ENCODE measurements at places on chromosomes 5 and 9.

DNA sequence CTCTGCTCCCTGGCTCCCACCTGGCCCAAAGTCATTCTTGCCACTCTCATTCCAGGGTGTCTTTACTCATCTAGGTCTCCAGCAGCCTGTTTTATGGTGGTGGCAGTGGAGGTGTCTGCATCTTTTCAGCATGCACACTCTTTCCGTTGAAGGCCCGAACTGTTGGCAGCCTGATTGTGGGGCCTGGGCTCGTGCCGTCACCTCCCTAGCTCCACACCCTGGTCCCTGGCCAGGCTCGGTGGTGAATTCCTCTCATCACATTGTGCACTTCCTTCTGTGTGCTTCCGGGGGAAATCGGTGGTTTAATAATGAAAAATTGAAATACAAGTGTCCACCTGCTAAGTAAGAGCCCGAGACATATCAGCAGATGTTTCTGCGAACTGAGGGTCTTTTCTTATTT, 214.3 kb downstream of the TRIO start:
- no peak for DNase-seq

DNA sequence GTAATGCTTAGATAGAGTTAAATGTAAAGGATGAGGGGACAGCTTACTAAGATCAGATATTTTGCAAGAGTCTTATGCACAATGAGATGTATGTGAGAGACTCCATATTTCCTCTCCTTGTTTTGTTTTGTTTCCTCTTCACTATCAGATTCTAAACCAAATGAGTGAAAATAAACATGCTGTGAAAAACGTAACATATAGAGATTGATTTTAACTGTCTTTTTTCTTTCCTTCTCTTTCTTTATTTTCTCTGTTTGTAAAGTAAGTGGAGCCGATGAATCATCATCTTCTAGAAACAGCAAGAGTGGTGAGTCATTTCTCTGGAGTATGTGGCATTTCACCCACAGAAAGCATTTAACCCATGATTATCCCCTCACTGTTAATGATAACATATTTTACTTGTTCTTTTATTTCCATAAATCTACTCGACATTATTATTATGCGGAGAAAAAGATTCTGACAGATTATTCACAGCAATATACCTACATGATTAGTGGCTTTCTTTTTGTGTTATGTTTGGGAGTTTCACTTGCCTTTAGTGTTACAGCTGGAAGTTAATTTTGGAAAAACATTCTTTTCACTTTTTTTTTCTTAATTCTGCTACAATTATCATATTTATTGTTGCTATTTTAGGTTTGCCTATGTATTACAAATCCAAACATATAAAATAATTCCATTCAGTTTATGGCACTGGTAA, 2.1 kb upstream of the ANXA1 start:
- peak; percentile 63 for DNase-seq

DNA sequence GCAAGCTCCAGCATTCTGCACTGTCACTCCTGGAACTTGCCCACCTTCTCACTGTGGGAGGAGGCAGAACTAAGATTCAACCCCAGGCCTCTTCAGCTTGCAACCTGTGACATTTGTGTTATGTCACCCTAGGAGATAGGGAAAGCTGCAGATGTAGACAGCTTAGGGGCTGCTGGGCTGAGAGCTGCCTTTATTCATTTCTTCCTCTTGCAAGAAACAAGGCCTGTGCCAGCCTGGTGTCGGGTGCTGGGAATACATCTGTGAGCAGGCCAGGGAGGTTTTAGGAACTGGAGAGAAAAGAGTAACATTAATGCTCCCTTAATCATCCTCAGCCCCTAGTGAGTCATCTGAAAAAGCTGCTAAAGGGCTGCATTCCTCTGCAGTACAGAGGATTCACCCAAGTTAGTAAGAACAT, 101.8 kb downstream of the FGF18 start:
- DNase-seq = peak; percentile 81

DNA sequence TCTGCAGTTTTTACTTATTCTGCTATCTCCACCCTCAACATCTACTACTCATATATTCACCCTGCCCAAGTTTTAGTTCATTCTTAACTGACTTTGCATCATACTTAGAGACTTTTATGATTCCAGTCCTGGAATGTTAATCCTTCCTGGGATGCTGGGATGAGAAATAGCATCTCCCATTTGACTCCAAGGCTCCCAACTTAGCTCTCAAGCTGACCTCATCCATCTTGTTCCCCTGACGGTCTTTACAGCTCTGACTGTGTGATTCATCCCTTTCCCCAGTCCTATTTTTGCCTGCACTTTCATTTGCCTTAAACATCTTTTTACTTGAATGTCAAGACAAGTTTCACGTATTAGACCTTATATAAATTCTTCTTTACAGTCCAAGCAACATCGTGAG, 297.8 kb downstream of the EPB41L4A start:
- DNase-seq = peak; percentile 36

DNA sequence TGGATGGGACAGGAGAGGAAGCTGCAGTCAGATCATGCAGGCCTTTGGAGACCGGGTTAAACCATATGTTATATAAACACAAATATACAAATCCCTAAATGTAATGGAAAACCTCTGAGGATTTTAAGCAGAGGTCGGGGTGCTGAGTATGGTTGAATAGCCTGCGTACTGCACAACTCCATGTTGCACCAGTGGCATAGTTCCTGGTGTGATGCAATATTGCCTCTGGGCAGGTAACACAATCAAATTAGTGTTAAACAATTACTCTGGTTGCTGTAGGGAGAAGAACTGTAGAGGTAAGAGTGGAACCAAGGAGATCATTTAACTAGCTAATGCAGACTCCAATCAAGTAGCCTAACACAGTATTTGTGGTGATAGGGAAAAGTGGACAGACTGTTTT, 21.3 kb upstream of the RNF145 start:
- DNase-seq = no peak

DNA sequence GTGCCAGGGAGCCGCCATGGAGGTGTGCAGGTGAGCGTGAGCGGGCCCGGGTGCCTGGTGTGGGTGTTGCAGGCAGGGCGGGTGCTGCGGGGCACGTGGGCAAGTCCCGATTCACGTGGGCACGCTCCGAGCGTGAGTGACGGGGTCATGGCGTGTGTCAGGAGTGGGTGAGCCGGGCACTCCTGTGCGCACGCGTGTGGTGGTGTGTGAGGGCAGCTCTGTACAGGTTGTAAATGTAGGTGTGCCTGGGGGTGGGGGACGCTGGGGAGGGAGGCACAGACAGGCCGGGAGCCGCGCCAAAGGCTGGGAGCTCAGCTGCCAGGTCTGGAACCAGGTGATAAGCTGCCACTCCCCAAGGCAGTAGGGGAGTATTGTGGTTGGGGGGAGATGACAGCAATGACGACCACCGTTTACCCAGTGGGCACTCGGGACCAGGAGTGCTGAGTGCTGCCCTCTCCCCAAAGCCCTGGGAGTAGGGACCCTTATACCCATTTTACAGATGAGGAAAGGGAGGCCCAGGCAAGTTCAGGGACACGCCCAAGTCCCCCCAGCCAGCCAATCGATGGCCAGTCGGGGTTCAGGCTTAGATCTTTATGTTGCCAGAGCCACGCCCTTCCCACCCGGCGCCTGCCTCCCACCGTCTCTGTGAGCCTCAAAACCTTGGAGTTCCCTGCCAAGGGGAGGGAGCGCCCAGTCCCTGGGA, 9.6 kb downstream of the NCS1 start:
- no peak for DNase-seq

DNA sequence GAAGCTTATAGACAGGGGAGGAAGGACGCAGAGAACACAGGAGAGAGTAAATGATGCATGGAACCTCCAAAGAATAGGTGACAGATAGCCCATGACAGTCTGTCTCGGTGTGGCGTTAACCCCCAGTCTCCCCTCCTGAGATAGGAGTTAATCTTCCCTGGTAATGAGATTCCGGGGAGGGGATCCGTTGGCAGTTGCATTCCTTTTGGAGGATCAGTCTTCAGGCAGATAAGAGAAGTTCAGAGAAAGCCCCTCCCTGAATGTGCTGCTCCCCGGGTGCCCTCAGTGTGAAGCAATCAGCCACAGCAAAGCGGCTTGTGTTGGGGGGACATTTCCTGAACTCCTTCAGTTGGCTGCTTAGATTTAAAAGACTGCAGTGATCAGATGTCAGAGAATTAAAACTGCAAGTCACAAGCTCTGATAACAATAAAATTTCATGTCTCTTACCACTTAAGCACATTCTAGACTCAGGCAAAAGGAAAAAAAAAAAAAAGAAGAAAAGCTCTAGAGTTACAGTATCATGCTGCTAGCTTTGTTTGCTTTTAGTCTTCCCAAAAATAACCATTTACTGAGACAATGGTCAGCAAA, 121.1 kb downstream of the EGFLAM start:
- no peak for DNase-seq

DNA sequence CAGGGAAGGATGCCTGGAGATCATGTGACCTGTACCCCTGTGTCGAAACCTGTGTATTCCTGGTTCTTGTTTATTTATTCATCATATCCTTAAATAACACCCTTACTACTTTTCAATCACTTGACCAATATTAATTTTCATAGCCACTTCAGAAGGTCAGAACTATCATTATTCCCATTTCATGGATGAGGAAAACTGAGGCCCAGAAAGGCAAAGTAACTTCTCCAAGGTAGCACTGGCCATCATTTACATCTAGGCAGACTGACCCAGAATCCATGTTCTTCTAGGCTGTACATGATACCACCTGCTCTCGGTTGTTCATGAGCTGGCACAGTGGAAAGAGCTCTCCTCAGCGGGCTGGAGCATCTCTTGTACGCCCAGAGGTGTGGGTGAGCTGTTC, 49.4 kb downstream of the KCNIP1 start:
- no peak for DNase-seq

GRCh38 chr5:99102073-99102697, 173.4 kb upstream of the CHD1 start:
- DNase-seq = no peak

DNA sequence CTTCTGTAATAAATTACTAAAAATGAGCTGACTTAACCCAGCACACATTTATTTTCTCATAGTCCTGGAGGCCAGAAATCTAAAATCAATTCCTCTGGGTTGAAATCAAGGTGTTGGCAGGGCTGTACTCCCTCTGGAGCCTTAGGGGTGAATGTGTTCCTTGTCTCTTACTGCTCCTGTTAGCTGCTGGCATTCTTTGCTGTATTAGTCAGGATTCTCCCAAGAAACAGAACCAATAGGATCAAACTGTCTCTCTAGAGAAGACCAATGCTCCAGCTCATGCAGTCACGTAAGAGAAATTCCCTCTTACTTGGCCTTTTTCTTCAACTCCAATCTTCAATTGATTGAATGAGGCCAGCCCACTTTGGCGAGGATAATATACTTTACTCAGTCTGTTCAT, 15.3 kb upstream of the CD180 start:
- peak; percentile 45 for DNase-seq

- no peak for DNase-seq
Measured at GRCh38 chr5:91255396-91256141, 127.5 kb downstream of the ARRDC3 start.

- no peak for DNase-seq
Measured at GRCh38 chr5:83688281-83688680, 32.4 kb downstream of the HAPLN1 start.

DNA sequence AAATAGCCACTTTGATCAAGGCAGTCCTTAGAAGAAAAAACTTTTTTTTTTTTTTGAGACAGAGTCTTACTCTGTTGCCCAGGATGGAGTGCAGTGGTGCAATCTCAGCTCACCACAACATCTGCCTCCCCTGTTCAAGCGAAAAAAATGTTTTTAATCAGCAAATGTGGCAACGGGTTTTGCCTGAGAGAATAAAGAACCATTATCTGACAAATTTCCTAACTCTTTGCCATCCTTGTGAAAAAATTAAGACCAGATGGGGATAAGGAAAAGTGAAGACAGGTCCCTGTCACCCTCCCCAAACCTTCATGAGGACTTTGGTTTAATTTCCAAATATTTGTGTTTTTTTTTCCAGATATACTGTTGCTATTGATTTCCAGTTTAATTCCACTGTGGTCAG, 107.3 kb upstream of the SPOCK1 start:
- DNase-seq = peak; percentile 46

- DNase-seq = no peak
Measured at GRCh38 chr5:39167141-39167971, 52.0 kb downstream of the FYB1 start.

- no peak for DNase-seq
Measured at GRCh38 chr5:82332886-82333615, 54.9 kb upstream of the RPS23 start.

DNA sequence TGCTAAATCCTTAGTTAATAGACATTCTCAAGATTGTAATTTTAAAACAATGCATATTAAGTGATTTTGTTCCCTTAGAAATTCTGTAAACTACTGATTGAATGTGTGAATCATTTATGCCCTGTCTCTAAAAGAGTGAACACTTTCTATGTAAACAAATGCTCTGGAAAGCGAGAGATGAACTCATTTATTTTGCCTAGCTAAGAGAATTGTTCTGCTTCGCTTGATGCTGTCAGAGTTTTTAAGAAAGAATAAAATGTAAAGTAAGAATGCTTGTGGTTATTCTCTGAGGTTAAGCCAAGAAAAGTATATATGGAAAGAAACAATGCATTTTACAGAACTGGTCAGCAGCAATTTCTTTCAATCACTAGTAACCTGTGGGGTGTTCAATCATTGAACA, 347.4 kb upstream of the NUDT12 start:
- no peak for DNase-seq

DNA sequence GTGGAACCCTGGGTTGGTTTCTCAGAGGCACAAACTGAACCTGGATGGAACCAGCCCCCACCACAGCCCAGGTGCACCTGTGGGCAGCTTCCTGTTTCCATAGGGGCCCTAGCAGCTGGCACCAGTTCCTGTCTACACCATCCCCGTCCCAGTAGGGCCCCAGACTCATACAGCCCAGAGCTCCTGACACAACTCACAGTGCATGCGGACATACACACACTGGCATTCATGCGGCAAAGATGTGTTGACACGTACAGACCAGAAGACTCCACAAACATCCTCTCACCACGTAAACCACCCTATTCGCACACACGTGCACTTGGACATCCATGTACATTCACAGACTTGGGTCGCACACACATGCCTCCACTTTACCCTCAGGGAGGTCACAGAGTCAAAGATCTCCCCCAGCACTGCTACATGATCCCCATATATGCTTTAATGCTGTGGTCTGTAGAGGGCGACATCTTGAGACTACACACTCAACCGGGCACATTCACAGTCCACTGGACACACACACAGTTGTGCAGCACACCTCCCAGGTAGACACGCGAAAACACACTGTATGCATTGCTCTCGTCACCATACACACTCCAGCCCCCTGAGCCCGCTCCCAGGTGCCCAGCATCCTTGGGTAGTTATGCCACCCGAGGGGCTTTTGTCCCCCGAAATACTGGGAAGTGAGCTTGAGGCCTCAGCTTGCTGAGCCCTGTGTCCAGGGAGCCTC, 22.4 kb downstream of the CXXC5 start:
- no peak for DNase-seq

GRCh38 chr5:2989517-2989916, 238.0 kb upstream of the IRX2 start:
- no peak for DNase-seq

All from GM04503 (cell line).